ENCODE measurements at places on chromosomes 11 and 22.

DNA sequence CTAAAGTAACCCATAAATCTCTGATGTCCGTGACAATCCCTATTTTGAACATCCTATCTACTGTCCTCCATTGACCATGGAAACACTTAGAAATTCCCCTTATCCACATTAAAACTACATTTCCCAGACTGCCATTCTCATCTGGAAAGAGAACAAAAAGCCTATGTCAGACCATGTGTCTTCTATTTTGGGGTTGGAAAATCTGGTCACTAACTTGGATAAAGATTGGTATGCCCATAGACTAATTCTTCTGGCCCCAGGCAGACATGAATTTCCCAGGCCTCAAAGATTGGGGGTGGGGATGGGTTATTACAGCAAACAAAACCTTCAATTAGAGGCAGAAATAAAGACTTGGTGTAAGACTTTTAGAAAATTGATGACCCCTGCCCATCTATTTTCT lies 30.9 kb upstream of the CREB3L1 start:
- no peak for DNase-seq

GRCh38 chr11:112793416-112793815 lies 167.8 kb upstream of the NCAM1 start:
- DNase-seq: no peak

DNA sequence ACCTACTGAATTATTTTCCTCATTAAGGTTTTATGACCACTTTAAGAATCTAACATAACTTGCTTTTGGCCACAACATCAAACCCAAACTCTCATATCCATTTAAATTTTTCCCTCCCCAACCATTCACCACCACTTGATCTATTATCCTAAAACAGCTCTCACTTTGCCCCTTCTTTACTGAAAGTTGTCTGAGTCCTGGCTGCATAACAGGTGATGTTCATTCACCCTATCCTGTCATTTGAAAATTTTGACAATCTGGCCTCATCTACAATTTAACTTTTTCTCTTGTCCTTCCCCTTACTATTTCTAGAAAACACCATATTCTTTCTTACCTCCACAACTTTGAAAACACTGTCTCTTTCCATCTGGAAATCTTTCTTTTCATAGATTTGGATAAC lies 89.3 kb downstream of the BDNF start:
- no peak for DNase-seq

- no peak for DNase-seq
Observed at GRCh38 chr11:19243613-19244012, 2.9 kb upstream of the E2F8 start.

- DNase-seq: no peak
Observed at GRCh38 chr11:125358254-125358840, 137.7 kb downstream of the FEZ1 start.

DNA sequence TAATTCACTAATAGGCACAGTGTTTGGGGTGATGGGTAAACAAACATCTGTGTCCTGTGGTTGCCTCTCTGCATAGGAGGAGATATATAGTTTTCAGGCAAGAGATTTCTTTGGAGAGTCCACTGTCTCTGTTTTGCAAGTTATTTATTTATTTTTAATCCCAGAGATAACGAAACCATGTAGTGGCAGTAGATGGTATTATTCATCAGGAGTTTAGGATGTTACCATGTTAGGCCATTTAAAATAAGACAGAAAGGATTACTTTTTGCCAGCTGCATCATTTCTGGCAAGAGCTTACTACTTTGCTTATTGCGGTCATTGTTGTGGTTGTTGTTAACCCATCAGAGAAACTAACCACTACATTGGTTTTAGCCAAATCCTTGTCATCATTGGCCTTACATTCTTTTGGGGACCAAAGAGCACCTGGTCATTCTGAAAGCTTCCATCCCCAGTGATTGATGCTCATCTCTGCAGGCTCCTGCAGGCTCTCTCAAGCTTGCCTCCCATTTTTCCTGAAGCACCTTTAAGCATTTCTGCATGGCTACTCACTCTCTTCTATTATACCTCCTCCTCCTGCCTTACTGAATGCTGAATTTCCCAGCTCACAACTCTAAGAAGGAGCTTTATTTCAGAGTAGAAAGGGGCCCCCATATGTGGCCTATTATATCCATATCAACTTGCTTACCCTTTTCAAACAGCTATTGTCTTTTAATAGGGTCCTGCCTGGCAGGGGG lies 84.4 kb downstream of the CSTPP1 start:
- no peak for DNase-seq

GRCh38 chr11:30585892-30586250 lies 282 bp downstream of the MPPED2 start:
- DNase-seq: no peak

DNA sequence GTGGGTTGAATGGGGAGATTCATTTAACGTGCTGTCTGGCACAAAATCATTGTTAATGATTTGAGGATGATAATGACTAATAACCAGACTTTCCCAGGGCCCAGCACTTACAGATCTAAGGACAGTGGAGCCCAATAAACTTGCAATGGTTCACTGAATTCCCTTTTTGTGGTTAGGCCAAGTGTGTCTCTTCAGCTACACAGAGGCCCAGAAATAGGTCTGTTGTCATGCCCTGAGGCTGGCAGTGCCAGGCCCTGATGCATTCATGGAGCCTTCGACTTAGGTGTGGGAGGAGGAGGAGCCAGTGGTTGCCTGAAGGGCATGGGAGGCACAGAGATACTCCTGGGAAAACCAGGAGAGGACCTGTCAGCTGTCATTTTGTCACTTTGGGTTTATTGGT lies 56.1 kb downstream of the KIAA1671 start:
- DNase-seq: no peak

- no peak for DNase-seq
Observed at GRCh38 chr22:27750584-27751265, 50.8 kb downstream of the MN1 start.

DNA sequence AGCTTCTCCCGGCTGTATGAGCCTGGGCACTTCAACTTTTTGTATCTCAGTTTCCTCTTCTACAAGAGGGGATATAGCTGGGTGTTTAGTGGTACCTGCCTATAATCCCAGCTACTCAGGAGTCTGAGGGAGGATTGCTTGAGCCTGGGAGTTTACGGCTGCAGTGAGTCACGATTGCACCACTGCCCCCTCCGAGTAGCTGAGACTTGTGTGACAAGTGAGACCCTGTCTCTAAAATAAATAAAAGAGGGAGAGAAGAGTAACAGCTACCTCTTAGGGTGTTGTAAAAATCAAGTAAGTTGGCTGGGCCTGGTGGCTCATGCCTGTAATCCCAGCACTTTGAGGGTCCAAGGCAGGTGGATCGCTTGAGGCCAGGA lies 10.0 kb upstream of the CATSPER1 start:
- DNase-seq: no peak

GRCh38 chr11:12606597-12606996 lies 67.6 kb upstream of the TEAD1 start:
- no peak for DNase-seq

- no peak for DNase-seq
Observed at GRCh38 chr11:76237914-76238313, 31.6 kb upstream of the WNT11 start.

GRCh38 chr11:2901196-2901796 lies 15.7 kb upstream of the CDKN1C start:
- DNase-seq: no peak

DNA sequence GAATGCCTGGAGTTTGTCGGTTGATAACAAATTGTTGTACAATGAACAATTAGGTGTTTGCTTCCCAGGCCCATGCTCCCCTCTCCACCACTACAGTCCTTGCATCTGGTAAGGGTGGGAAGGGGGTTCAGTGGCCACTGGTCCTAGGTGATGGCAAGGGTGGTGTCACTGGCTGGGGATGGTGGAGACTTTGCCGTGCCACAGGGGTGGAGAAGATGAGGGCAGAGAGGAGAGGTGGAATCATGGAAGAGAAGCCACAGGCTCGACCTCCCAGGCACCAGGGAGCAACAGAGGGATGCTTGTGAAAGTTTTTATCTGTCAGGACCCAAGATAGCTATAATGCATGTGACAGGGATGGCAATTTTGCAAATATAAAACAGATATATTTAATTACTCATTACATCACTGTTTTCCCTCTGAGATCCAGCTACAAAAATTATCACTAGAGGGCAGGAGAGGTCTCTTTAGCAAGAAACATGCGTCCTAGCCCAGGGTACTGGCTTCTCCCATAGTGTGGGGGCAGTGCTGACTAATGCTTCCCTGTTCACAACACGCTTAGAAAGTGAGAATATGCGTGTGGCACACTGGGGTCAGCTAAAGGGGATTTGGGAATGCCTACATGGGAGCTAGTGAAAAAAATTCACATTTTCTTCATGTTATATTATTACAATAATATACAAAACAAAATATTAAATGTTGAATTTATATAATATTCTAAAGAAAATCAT lies 49.0 kb upstream of the AMPD3 start:
- peak; percentile 60 for DNase-seq

DNA sequence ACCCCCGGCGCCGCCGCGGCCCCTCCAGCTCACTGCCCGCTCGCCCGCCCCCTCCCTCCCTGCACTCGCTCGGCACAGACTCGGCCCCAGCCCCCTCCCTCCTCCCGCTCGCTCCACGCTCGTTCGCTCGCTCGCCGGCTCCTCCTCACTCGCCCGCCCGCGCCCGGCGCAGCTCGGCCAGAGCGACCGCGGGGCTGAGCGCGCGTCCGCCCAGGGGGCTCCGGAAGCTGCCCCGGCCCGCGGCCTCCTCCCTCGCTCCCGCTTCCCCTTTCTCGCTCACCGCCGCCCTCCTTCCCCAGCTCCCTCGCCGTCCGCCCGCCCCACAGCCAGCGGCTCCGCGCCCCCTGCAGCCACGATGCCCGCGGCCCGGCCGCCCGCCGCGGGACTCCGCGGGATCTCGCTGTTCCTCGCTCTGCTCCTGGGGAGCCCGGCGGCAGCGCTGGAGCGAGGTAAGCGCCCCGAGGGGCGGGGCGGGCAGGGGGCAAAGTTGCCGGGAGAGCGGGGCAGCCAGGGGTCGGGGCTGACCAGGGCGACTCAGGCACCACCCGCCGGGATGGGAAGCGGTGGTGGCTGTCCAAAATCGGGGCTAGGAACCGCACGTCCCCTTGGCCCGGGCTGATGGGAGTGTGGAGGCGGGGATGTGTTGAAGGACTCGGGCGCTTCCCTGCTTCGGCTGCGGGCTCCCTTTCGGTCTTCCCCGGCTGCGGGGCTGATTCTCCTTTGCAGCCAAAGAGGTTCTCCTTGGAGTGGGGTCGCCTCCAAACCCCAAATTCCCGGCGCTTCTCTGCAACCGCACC lies at the start of gene SEZ6L:
SEZ6L (plus strand) TSS at position 148 of the 797 bp plus-strand sequence; CDS start at position 356, 208 bp downstream.
- DNase-seq: no peak

DNA sequence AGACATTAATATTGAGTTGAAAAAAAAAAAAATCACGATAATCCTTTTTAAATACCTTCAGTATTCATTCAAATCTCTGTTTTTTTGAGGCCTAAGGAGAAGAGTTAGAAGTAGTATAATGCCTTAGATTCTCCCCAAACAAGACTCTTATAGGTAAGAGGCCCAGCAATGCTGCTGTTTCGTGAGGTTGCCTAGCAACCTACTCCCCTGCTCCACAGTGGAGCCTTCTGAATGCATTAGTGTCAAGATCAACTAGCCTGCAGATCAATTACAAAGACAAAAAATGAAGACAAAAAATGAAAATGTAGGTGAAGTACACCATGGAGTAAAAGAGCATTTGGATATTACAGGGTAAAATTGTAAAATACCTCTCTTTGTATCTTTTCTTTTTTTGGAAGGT lies 229.8 kb upstream of the LUZP2 start:
- no peak for DNase-seq

- no peak for DNase-seq
Observed at GRCh38 chr11:29012507-29012906, 904.3 kb downstream of the METTL15 start.

GRCh38 chr11:78020246-78020645 lies 2.8 kb downstream of the KCTD14 start:
- no peak for DNase-seq

- DNase-seq: no peak
Observed at GRCh38 chr22:18973264-18974031, 37.4 kb upstream of the PRODH start.

- no peak for DNase-seq
Observed at GRCh38 chr11:115251126-115251525, 253.1 kb downstream of the CADM1 start.

DNA sequence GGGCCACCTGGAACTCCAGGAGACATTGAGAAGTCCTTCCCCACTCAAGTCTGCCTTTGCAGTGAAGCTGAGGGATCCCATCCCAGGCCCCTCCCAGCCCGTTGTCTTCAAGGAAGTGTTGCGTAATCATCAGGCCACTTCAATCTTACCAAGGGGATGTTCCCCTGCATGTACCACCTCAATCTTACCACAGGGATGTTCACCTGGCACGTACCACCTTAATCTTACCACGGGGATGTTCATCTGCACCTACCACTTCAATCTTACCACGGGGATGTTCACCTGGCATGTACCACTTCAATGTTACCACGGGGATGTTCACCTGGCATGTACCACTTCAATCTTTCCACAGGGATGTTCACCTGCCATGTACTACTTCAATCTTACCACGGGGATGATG lies 108.0 kb upstream of the SYN3 start:
- DNase-seq: no peak

GRCh38 chr22:28013611-28014010 lies 94.6 kb upstream of the PITPNB start:
- no peak for DNase-seq

DNA sequence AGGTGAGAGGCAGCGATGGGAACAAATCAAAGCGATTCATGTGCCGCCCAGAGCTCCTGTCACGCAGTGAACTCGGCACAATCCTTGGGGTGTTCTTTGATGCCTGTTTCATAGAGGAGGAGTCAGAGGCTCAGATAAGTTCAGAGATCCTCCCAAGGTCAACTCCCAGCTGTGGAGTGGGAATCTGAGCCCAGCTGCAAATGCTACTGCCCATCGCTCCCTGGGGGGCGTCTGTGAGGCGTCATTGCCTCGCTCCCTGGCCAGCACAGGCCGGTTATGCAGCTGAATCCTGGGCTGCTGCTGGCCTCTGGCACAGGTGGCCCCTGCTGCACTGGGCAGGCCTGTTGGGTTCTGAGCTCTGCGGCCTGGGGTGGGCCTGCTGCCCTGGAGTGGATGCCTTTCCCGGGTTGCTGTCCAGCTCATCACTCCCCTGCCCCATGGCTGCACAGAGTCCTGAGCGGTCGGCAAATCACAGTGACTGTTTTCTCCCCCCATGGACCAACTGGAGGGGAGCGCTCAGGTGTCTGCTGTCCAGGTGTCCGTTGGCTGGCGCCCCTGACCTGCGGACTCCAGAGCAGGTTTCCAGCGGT lies 36.3 kb upstream of the SHISAL1 start:
- DNase-seq: no peak

DNA sequence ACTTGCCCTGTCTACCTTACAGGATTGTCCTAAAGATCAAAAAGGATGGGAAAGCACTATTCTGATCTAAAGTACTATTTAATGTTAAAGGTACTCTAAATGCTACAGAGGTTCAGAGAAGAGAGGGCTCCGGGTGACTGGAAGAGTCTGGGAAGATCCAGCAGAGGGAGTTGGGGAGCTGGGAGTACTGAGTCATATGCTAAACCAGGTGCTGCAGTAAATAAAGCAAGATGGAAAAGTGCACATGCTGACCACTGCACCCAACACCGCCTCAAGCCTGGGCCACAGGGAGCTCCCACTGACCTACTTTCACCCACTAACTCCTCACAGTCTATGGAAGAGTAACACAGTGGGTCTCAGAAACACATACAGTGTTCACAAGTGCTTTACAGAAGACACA lies 49.3 kb downstream of the WT1 start:
- no peak for DNase-seq
